NCI-H524 treated with DMSO at 0.1 percent for 48 hours (cell line): ENCODE measurements at places on chromosomes 4 and X.

DNA sequence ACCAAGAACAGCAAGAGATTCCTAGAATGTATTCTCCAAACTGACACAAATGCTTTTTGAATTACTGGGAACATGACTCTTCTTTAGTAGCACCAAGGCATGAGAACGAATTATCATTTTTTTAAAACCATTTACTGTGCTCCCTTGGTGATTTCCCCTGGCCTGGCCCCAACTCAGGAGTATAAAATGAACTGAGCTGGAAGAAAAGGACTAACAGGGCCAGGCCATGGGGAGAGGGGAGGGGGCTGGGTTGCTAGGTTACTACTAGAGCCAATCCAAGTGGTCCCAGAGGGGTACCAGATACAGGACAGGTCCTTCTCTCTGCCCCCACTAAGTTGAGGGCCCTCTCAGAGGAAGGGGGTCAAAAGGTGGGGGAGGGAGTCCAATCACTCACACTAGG lies 23.1 kb downstream of the SASH3 start:
- DNase-seq = no peak

DNA sequence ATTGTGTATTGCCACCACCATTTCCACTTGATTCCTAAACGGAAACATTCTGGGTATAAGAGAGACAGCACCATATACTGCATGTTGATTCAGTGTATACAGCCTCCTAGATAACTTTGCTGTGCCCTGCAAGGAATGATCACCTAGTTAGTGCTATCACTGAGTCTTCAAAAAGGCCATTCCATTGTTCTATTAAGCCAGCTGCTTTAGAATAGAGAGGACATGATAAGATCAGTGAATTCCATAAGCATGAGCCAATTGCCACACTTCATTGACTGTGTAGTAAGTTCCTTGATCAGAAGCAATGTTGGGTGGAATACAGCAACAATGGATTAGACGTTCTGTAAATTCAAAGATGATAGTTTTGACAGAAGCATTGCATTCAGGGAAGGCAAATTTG lies 1047.3 kb downstream of the PCDH18 start:
- no peak for DNase-seq

GRCh38 chr4:24730256-24731001 lies 64.9 kb upstream of the SOD3 start:
- DNase-seq = peak; percentile 98

DNA sequence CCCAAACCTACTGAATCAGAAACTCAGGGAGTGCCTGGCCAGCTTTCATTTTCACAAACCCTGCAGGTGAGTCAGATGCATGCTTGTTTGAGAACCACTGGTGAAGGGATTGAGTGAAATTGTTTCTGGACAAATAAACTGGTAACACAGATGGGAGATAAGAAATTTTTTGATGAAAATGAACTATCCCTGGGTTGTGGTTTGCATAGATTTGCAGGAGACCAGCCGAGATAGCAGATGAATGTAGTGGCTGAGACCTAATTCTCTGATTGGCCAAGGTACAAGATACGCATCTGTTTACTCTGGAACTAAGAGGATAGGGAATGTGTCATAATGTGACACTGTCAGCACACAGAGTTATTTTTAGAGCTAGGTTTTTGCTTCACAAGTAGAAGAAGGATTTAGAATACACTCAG lies 117.8 kb upstream of the NOCT start:
- DNase-seq = no peak

GRCh38 chrX:2588049-2588448 lies 87.3 kb upstream of the DHRSX start:
- no peak for DNase-seq

DNA sequence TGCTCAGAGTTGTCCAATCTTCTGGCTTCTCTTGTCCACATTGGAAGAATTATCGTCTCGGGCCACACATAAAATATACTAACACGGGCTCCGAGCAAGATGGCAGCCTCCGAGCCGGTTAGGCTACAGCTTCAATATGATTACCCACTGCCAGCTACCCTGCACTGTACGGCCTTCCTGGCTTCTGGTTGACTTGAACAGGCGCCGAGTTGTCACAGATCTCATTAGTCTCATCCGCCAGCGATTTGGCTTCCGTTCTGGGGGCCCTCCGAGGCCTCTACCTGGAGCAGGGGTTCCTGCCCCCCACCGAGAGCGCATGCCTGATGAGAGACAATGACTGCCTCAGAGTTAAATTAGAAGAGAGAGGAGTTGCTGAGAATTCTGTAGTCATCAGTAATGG lies 101.2 kb upstream of the NUDT6 start:
- DNase-seq = no peak

DNA sequence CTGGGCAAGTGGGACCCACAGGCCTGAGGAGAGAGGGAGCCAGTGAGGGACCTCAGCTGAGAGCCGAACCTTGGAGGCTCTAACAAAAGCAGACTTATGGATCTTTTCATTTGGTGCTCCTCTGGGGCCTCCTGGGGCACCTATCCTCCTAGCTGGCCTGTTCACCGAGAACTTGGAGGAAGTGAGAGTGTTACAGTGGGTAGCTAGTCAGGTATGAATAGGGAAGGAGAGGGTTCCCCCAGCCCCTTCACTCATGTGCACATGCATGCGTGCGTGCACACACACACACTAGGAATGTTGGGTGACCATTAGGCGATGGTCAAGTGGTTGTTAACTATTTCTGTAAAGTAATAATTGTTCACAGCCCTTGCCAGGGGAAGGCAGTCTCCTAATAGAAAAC lies 18.6 kb upstream of the TMEM185A start:
- no peak for DNase-seq

GRCh38 chr4:610411-611261 lies 14.7 kb upstream of the PDE6B start:
- DNase-seq = peak; percentile 40

DNA sequence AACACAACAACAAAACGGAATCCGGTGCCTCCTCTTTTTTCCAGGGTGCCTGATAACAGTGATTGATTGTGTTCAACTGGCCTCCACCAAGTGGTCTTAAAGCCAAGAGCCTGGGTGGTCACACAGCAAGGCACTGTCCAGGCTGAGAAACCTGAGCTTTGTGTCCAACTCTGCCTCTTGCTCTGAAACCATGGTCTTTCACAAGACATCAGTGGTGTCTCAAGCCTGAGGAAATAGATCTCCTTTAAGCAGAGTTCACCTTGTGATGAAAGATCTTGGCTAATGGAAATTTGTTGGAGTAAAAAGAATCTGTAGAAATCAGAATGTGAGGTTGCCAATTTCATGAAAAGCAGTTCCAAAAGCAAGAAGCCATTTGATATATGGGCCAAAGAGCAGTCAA lies 47.3 kb upstream of the ACSL1 start:
- no peak for DNase-seq

- no peak for DNase-seq
These were observed 13.1 kb upstream of the EOLA1 start for GRCh38 chrX:149527705-149528104.

- no peak for DNase-seq
These were observed 35.5 kb downstream of the CCNI start for GRCh38 chr4:77040270-77040669.

DNA sequence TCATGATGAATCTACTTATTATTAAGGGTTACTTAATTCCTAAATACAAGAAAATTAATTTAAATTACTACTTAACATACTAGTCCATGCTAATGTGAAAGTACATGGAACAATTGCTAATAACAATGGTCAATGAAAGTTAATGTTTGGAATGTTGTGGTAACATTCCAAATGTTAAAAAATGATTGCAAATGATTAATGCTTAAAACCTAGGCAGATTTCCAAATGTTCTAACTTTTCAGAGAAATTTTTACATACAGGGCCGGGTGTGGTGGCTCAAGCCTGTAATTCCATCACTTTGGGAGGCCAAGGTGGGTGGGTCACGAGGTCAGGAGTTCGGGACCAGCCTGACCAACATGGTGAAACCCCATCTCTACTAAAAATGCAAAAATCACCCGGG lies 1851.3 kb upstream of the PCDH7 start:
- DNase-seq = no peak

- no peak for DNase-seq
These were observed 21.9 kb downstream of the PIN4 start for GRCh38 chrX:72203421-72203820.

DNA sequence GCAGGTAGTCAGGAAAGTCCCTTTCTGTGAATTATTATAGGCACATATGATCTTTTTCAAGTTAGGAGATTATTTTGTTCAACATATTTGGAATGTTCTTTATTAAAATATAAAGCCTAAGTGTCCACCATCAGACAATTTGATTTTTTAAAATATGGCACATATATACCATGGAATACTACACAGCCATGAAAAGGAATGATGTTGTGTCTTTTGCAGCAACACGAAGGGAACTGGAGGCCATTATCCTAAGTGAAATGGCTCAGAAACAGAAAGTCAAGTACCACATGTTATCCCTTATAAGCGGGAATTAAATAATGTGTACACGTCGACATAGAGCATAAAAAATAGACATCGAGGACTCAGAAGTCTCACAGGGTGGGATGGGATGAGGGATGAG lies 73.0 kb downstream of the DHRSX start:
- DNase-seq = no peak

DNA sequence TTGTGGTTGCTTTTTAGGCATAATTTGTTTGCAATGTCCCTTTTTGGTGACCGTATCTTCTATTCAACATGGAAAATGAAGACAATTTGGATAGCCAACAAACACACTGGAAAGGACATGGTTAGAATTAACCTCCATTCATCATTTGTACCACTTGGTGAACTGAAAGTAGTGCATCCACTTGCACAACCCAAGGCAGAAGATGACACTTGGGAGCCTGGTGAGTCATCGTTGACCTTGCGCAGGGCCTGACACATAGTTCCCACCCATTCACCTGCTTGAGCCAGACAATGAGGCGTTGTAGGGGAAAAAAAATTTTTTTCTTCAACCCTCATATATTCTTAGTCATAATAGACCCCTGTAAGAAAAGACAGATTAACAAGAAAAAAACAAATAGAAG lies 32.4 kb downstream of the EGF start:
- no peak for DNase-seq

GRCh38 chrX:19627081-19627480 lies 111.8 kb upstream of the MAP3K15 start:
- no peak for DNase-seq

DNA sequence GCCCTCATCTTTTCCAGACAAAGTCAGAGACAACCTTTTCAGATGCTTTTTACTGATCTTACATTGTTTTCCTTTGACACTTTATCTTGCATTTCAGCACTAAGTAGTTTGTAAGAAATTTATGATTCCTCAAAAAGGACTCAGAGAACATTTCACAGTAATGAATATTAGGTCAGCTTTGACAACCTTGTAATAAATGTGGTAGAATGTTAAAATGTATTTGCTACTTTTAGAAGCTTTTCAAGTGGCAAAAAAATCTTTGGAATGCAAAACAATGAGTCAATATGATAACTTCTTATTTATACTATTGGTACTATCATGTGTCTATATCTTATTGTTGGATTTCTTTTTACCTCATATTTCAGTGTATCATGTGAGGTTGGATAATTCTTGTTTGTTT lies 146.2 kb upstream of the FAT4 start:
- DNase-seq = no peak

DNA sequence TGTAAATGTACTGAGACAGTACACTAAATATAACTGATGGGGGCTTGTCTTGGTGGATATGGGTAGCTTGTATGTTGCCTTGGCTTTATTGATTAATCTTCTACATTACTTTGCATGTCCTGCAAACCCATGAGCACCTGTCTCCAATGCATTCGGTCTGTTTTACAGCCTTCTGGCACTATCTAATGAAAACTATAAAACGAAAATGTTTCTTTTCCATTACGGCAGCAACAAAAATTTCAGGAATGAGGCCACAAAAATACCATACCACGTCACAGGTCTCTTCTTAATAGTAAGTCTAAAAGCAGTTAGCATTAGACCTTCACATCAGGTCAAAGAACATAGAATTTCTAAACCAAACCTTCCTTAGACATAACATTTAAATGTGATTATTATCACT lies 49.8 kb downstream of the EDNRA start:
- no peak for DNase-seq

GRCh38 chr4:68803013-68803412 lies 12.8 kb upstream of the UGT2B10 start:
- DNase-seq = no peak

DNA sequence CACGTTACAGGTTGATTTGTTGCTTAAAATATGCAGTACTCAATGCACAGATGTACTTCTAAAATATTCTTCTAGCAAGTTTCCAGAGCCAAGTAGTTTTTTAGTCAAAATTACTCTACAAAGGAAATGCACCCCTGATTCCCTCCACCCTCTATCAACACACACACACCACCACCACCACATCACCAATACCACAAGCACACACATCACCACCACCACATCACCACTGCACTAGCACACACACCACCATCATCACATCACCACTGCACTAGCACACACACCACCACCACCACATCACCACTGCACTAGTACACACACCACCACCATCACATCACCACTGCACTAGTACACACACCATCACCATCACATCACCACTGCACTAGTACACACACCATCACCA lies 105.2 kb upstream of the FRG1 start:
- DNase-seq = no peak

DNA sequence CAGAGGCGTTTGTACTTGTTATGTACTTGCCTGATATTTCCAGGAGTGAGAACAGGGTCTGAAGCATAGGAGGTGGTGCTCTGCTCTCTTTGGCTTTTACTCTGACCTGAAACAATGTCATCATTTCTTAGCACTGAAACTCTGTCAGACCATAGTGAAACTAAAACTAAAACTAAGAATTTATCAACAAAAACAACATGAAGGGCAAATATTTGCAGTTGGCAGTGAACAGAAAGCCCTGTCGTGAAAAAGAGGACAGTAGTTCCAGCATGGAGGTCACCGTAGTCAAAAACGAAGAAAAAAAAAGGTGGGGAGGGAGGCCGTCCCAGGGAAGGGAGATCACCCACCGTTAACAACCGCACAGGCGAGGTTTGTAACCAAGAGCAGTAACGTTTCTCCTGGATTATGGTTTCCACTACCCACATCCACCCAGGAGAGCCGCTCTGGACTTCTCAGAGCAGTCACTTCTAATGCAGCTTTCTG lies 97.5 kb downstream of the ANK2 start:
- no peak for DNase-seq

DNA sequence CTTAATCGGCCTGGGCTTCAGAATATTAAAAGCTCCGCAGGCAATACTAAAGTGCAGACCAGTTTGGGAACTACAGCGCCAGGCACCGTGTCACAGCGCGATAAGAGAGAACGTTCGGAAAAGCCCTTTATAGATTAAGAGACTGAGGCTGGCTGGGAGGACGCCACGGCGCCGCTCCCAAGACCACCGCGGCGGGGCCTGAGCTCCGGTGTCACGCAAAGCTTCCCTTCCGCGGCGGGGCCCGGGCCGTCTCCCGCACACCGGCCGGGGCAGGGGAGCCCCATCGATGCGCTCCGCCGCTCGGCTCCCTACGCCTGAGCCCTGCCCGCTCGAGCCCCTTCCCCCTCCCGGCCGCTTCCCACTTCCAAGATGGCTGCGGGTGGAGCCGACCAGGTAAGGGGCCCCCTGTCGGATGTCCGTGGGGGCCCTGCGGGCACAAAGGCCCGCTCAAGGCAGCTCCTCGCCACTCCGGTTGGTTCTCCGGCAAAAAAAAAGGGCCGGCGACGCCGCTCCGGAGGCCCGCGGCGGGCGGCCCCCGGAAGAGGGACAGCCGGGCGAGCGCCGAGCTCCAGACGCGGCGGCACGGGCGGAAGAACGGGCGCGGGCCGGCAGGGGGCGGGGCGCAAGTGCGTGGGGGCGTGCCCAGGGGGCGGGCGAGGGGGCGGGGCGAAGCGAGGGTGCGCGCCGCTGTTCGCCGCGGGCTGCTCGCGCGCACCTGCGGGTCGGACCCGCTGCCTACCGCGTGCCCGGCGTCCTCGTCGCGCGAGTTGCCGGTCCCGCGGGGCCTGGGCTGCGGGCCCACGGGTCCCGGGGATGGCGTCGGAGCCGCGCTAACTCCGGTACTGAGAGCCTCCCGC lies at the start of gene TBC1D14:
Gene TBC1D14, plus strand, starts transcription at position 714 of the 857 bp plus-strand sequence. CDS start 13,564 bp downstream, outside the sequence.
- no peak for DNase-seq
